Activated CD4-positive, alpha-beta T cell treated with anti-CD3 and anti-CD28 coated beads, Interleukin-2, amount 50 U/mL, for 4 hours (primary cell): ENCODE measurements at places on chromosomes 6 and 20.

DNA sequence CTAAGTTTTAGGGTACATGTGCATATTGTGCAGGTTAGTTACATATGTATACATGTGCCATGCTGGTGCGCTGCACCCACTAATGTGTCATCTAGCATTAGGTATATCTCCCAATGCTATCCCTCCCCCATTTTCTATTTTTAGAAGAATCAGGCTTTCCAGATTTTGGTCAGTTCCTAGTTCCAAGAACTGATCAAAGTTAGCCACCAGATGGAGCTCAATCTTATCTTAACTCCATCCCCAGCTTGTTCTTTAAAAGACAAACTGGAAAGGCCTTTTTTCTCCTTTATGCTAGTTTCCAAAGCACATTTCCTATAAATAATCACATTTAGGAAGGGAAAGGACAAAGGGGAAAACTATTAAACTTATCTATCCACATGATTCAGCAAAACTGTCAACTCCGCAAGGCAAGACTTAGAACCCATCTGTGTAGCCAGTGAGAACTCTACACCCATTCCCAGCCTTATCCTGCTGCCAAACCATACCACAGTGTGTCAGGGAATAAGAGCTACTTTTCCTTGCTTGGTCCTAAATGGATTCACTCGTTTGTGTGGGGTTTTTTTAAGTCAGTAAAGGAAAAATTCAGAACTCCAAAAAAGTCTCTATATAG, 22.8 kb upstream of the KHDC1 start:
- no peak for DNase-seq

DNA sequence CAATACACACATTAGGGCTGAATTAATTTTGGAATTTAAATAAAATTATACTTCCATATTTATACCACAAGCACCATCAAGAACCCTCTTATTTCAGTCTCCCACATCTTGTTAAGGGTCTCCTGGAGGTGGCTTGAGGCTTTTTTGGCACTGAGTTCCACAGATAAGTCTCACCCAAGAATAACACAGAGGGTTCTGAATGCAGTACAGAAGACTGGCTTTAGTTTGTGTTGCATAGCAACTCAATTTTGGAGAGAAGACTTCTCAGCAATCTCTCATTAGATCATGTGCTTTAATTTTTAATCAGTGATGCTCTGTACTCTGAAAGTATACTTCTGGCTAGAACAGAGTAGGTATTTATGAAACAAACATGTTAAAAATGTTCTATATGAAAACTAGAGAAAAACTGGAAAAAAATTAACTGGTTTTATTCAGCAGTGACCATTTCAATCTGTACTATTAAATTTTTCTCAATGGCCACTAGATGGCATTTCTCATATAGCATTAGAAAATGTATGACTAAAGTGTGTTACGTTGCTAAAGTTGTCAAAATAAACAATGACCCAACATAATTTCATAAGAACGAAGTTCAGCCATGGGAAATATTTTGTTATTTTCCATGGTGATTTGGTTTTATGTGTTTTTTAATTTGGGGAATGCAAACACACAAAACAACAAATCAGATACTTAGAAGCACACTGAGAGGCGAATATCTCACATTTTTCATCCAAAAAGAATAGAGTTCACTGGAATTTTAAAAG, 32.7 kb upstream of the MAP7 start:
- no peak for DNase-seq

GRCh38 chr20:409697-410559, 1.8 kb downstream of the RBCK1 start:
- DNase-seq: no peak

GRCh38 chr6:2102966-2103365, 142.4 kb downstream of the GMDS start:
- no peak for DNase-seq

DNA sequence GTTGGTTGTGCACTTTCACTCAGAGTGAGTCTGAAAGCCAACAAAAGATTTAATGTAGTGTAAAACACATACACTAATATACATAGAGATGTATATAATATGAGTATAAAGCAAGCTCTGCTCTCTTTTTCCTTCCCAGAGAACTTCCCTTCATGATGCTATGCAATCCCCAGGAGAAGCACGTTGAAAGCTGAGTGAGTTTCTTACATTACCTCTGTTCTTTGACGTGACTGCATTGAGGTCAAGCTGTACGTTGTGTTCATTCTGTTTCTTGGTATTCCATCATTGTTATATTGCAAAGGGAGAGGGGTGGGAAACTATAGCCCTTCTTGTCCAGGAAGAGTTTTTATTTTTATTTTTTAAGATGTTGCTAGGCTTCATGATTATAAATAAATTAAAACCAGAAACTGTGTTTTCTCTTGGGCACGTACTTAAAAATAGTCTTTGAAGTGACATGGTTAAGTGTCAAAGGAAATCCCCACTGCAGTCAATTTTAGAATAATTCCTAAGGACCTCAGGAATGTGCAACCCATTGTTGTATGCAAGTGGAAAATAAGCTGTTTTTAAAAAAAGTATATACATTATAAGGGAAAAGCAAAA, 651.0 kb downstream of the CD109 start:
- no peak for DNase-seq

- DNase-seq: no peak
Measured at GRCh38 chr20:51586005-51586440, 43.5 kb upstream of the NFATC2 start.

GRCh38 chr20:20353576-20353975, 14.3 kb upstream of the INSM1 start:
- no peak for DNase-seq

DNA sequence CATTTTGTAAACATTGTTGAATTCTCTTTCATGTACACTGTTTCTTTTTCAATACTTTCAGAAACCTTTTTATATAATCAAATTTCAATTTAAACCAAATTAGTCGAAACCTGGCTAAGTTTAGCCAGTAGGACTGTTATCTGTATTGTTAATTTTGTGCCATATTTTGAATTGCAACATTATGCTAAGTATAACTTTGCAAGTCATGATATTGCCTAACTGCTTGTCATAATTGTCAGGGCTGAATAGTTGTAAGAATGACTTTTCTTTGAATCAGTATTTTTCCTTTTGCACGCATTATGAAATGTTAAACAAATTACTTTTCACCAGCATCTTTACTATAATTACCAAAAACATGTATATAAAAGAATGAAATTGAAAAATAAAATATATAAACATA, 82.7 kb downstream of the SAMD3 start:
- DNase-seq: no peak

DNA sequence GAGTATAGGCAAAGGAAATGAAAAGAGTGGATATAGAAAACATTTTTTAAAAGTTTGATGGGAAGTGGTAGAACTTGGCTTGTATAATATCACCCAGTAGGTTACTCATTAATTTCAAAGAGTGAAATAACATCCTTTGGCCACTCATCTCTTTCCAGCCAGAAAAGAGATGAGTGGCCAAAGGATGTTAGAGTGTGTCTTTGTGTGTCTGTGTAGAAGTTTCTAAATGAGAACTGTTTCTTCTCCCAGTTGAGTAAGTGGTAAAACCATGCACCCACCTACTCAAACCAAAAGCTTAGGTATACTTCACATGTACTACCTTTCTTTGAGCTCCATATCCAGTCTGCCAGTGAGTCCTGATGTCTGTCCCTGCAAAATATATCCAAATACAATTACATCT, 47.7 kb upstream of the TMEM244 start:
- no peak for DNase-seq

DNA sequence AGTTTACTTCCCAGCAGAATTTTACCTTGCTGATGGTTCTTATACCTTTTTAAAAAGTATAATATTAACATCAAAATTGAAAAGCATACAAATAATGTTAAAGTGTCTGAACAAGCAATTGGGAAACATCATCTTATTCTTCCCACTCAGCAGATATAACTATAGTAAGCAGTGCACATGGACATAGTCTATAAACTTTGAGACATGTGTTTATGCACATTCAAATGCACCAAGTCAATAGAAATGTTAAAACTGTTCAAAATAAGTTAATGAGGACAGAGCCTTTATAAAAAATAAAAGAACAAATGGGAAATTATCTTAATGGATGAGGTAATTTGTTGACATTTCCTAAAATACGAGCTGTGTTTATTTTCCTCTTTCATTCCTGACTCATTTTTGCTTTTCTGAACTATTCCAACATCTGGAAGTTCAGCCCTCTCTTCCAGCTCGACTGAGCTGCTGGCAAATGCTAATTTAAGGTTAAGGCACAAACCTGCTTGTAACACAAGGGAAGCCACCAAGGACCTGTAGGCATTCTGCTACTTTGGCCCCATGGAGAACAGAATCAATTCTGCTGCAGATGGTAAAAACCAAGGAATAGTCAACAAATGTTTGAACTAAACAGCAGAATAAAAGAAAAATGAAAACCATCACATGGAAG, 110.3 kb upstream of the MAP3K4 start:
- DNase-seq: no peak

GRCh38 chr6:117174835-117175360, 90.5 kb upstream of the VGLL2 start:
- DNase-seq: no peak

- no peak for DNase-seq
Measured at GRCh38 chr20:63235399-63235983, at the start of gene BIRC7. Gene BIRC7 (plus strand): TSS chr20:63235905. CDS start chr20:63236097, 192 bp downstream.
